T-helper 9 cell (primary cell): ENCODE measurements at places on chromosomes 7 and 10.

GRCh38 chr7:2517678-2518507, 1.7 kb upstream of the LFNG start:
- no peak for DNase-seq

- DNase-seq = no peak
Measured at GRCh38 chr7:12423997-12424745, 20.5 kb upstream of the VWDE start.

DNA sequence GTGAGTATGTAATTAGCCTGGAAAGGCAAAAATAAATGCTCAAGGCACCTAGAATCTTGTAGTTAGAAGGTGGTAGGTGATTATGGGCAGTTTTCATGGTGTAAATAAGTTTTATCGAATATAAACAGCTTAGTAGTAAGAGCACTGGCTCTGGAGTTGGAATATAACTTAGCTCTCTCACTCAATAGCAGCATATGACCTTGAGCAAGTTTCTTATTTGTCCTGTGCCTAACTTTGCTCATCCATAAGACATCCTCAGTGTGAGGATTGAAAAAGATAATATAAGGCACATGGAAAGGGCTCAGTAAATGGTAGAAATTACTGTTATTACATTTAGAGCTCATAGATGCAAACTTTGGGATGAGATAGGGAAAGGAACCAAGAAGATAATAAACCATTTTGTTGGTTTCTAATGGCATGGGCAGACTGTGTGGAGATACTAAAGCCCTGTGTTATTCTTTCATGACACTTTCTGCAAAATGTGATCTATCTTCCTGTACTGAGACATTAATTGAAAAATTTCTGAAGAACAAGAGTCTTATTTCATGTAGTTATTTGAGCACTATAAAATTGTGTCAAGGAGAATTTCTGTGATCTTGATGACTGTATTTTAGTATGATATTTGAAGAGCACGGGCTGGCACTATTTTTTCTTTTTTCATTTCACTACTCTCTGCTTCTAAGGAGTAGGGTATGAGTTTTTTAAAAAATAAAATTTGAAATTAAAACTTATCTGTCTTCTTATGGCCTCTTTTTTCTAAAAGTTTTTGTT, 3.1 kb downstream of the SLK start:
- no peak for DNase-seq

DNA sequence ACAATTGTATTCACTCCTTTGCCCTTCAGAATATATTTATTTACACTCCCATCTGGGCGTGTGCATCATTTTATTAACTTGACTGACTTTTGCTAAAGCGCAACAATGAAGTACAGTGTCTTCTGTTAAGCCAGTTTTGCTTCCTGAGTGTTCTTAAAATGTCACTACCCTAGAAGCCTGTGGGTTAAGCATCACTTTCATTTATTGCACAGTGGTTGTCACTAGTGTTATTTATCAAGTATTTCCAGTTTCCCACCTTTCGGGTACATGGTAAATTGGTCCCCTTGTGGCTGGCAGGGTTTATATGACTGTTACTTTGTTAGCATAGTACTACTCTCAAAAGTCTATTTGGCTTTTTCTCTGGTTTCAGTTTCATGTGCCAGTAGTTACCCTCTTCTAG, 3.3 kb downstream of the HILPDA start:
- DNase-seq = no peak

GRCh38 chr10:90587081-90587491, 270.8 kb downstream of the HTR7 start:
- no peak for DNase-seq

DNA sequence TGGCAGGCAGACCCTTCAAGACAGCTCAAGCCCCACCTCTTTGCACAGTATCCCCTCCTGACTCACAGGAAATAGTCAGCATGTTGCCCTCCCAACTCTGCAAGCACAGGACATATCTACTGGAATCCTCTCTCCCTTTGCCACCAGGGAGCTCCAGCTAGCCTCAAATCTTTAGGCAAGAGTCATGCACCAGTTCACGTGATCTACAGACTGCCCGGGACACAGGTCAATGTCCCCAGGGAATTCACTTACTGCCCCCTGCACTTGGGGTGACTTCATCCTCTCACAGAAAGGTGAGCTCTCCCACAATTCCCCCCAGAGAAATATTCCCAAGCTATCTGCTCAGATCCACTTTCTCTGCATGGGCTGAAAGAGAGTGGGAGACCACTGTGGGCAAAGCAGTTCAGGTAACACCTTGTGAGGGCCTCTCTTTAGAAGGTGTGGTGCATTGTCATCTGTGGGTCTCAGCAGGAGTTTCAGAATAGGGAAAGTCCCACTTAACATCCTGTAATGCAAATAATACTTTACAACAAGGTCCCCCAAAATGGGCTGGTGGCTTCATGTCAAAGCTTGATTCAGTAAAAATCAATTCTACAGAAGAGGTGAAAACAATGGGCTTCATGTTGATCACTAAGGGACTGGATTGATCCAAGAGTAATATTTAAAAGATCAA, 129.9 kb downstream of the NOC3L start:
- DNase-seq = no peak
